ENCODE measurements at places on chromosomes 2 and 18.

- no peak for DNase-seq
Measured at GRCh38 chr2:62440281-62440946, 65.6 kb downstream of the TMEM17 start.

DNA sequence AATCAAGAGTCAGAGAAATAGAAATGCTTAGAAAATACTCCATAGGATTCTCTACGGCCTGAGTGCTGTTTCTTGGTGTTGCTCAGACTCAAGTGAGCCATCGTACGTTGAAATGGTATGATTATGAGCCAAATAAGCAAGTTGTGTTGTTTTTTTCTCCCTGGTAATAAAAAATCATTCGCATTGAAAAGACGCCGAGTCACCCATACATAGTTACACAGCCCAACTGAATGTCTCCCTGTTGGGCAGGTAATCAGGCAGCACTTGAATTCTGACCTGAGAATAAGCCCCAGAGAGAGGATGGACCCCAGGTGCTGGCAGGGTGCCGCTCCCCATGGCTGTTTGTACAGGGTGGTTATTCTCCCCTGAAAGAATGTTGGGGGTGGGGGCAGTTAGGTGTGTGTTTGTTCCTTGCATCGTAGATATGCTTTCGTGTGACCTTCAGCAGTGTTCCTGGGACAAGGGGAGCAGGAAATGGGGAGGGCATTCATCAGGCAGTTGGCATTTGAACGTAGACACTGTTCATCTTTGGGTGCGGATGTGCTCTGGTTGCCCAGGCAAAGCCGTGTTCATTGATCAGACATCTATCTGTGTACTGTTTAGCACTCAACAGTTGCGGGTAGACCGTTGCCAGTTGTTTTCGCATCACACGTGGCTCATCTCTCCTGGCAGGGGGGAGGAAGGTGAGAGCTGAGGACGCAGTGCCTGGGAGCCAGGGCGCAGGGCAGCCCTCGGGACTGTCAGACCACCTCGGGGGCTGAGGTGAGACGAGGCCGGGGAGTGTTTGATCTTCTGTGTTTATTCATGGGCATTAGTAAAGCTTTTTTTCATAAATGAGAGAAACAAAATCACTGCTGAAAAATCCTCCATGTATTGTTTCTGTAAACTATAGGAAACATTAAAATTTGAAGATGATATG lies 27.3 kb downstream of the MTCL1 start:
- no peak for DNase-seq

GRCh38 chr2:218020966-218021535 lies 18.3 kb upstream of the TNS1 start:
- DNase-seq = no peak

DNA sequence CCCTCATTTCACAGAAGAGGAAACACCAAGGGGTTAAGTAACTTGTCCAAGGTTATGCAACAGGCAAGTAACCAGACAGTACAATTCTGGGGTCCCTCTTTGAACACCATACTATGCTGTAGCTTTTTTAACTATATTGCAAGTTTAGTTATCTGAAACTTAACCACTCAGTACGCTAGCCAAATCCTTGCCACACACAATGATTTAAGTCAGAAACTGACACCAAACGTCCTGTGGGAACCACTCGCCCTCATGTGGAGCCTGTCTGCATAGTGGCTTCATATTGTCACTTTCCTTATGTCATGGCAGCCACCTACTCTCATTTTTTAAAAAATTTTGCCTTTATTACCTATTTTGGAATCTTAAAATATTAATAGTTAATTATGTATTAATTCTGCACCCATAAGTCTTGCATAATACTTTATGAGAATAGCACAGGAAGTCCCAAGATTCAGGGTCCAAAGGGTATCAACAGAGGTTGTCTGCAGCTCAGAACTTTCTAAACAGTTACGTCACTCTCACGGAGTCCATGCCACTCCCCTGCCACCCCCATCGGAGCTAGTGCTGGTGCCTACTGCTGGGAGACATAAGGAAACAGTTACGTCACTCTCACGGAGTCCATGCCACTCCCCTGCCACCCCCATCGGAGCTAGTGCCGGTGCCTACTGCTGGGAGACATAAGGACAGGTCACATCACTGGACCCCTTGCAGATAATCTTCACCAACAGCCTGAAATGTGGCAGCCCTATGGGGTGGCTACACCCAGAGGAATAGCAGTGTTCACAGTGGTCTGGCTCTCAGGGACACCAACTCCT lies 99.0 kb downstream of the L3MBTL4 start:
- DNase-seq = no peak

GRCh38 chr18:79203017-79203605 lies 133.9 kb downstream of the ATP9B start:
- no peak for DNase-seq

DNA sequence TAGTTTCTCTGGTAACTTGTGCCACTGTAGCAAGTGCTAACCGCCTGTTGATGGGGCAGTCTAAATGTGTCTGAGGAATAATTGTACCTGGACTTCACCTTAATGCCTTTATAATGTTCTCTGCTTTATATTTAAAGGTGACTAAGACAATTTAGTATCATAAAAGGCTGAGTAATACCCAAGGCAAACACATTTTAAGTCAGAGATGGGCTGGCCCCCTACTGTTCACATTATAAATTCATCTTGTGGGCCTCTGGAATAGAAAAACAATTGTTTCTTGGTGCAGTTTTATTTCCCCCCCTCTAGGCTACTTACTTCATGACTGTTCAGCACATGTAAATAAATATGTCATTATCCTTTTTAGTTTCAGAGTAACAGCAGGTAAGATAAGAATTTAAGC lies 559.3 kb upstream of the PIK3C3 start:
- no peak for DNase-seq

- no peak for DNase-seq
Measured at GRCh38 chr2:233303252-233303651, 4.4 kb upstream of the SAG start.

DNA sequence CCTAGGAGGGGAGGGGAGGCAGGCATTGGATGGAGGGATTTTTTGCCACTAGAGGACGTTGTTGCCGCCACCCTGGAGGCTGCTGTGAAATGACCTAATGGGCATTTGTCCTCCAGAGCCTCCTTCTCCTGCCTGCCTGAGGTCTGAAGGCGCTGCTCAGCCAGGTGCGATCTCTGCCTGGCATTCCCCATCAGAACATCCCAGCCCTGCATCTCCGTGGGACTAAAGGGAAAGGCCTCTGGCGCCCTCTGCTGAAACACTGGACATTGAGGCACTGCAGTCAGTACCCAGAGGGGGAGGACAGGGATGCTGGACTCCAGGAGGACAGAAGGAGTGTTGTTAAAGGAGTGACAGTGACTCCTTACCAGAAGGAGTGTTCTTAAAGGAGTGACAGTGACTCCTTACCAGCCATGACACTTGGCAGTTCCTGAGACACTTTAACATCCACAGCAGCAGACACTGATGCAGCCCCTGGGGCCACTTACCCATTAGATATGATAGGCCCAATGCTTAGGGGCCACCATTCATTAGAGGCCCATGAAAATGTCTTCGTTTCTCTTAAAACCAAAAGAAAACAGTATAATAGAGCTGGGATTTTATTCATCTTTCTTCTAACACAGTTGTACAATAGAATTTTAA lies 17.0 kb downstream of the THNSL2 start:
- DNase-seq = no peak

- no peak for DNase-seq
Measured at GRCh38 chr2:191611614-191612013, 66.3 kb upstream of the NABP1 start.

DNA sequence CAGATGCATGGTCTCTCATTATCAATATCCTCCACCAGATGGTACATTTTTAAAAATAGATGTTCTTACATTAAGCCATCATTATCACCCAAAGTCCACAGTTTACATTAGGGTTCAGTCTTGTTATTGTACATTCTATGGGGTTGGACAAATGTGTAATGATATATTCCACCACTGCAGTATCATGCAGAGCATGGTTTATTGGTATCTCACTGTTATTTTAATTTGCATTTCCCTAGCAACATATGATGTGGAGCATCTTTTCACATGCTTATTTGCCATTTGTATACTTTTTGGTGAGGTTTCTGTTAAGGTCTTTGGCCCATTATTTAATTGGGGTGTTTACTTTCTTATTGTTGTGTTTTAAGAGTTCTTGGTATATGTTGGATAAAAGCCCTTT lies 95.7 kb downstream of the PTH2R start:
- no peak for DNase-seq

- DNase-seq = no peak
Measured at GRCh38 chr2:189756311-189756952, 6.2 kb downstream of the OSGEPL1 start.

DNA sequence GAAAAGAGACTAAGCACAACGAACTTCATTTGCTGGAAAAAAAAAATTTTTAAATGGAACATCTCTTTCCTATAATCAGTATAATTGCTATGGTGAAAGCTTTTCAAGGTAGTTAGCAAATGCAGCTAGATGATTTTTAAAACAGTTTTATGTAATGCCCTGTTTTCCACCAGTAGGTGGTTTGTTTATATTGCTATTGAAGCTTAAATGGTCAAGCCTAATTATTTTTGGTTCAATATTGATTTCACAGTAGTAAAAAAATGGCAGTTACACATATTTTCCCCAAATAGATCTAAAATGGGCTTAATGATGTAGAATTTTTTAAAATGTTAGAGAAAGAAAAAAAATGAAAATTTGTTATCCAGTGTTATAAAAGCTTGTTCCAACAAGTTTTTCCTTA lies 70.2 kb downstream of the CDH19 start:
- DNase-seq = no peak

GRCh38 chr2:15980605-15981098 lies 40.3 kb downstream of the MYCN start:
- DNase-seq = no peak

- no peak for DNase-seq
Measured at GRCh38 chr2:134361648-134362047, 107.8 kb downstream of the MGAT5 start.

DNA sequence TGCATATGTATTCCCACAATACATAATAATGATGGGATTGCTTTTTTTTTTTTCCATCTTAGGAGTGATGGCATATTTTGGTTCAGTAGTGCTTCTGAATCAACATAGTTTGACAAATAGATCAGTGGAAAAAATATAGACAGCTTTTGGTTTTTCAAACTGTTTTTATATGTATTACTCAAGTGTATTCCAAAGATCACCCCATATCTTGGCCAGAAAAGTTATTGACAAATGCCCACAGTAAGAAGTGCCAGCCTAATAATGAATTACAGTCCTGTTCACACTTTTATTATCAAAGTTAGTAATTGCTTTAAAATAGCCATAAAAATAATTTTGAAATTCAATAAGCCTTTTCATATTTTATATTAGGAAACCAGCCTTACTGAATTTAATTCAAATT lies 95.0 kb downstream of the TMEFF2 start:
- DNase-seq = no peak

DNA sequence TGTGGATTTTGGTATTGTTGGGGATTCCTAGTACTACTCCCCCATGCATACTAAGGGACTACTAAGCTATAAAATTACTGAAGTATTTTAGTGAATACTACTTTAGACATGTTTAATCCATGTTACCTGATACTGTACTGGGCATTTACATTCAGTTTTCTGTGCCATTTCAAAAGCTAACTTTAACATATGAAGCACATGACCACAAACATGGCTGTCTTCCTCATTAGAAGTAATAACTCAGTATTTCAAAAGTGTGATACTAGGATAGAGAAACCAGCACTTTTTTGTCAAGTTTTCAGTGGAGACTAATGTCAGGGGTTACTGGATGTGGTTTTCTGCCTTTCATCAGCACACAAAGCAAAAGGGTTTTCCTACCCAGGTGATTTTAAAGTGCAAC lies 27.9 kb downstream of the WDR33 start:
- no peak for DNase-seq

DNA sequence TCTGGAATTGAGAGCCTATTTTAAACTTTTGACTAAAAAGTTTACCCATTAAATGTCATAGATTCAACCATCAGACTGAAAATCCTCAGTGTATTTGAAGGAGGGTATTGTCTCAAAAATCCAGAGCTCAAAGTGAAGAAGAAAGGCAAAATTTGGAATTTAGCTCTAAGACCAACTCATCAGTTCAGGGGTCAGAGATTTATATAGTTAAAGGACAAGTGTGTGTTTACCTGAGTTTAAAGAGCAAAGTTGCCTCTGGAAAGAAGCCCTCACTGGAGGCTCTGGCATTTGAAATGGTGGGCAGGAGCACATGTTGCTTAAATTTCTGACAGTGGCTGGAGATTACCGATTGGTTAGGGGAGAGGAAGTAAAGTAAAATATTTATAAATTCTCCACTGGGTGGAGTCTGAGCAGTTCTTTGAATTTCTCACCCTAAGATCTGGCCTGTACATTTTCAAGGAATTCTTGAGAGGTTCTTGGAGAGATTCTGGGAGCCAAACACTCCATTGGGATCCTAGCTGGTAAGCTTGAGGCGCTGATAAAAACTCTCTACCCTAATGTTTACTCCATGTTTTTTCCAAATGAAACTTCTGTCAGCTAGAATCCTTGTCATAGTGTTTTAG lies at the start of gene KYNU:
Gene KYNU (plus strand): TSS at position 449 of the 623 bp plus-strand sequence. CDS start 7,704 bp downstream, outside the sequence.
- no peak for DNase-seq

DNA sequence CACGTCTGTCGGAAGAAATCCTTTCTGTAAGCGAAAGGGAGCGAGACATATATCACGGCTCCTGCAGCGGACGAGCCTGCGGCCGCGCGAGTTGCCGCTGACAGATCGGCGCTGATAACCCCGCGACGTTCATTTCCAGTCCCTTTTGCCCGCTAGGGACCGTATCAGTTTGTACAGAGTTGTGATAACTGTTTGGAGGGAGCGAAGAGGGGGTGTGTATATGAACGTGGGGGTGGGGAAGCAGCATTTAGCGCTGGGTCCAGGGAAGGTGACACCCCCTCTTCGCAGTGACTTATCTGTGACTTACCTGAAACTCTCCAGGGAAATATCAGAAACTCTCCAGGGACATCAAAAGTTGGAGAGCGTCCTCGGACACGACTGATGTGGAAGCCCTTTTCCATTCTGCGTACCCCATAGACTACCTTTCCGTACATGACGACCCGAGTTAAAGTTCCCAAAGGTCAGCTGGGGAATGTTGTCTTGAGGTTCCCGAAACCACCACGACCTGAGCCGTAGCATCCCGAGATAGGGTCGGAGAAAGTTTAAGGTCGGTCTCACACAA lies 948 bp upstream of the GATA6 start:
- DNase-seq = no peak

GRCh38 chr2:30871980-30872789 lies 64.9 kb upstream of the CAPN13 start:
- no peak for DNase-seq

GRCh38 chr2:234066587-234066986 lies 16.1 kb downstream of the SPP2 start:
- no peak for DNase-seq

GRCh38 chr18:29449424-29449823 lies 1272.5 kb upstream of the CDH2 start:
- DNase-seq = no peak

DNA sequence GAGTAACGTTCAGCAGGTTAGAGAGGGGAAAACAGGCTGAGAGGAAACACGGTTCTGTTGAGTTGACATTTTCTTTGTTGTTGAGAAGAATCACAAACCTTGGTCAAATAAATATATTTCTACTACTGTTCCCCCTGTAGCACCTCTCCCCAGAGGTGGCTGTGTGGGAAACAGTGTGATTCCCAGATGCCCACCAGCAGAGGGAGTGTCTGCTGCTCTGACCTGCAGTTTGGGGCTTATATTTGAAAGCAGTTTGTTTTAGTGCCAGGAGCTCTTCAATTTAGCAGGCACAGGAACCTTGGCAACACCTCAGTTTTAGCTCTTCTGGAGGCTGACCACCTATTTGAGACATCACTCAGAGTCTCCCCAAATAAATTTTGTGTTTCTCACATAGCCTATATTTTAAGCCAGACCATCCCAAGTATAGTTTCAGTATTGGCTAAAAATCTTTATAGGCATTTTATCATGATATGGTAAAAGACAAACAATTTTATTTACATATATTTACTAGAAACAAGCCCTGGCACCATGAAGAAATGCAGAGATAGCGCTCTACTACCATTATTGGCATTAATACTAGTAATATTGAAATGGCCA lies 75.7 kb downstream of the PIK3C3 start:
- DNase-seq = no peak
